Right ventricle myocardium superior (tissue), 1 donor: ENCODE measurements at places on chromosomes 1 and 21. TPM values are rescaled to one million over a fixed set of nuclear protein-coding genes. Genes with fewer than 3 reads are reported as not detected.

Gene THEM5
- not detected for total RNA-seq

Gene PCNT
- total RNA-seq, result 28.9 TPM

Gene NTMT2
- 4.1 TPM for total RNA-seq

Gene SPRR3
- total RNA-seq, result not detected
